ENCODE measurements at places on chromosomes 7 and 10.

GRCh38 chr10:47095848-47096612 is 184.8 kb downstream of the PTPN20 start:
- no peak for DNase-seq

- no peak for DNase-seq
Measured at GRCh38 chr7:77284005-77284404, 84.4 kb upstream of the FGL2 start.

DNA sequence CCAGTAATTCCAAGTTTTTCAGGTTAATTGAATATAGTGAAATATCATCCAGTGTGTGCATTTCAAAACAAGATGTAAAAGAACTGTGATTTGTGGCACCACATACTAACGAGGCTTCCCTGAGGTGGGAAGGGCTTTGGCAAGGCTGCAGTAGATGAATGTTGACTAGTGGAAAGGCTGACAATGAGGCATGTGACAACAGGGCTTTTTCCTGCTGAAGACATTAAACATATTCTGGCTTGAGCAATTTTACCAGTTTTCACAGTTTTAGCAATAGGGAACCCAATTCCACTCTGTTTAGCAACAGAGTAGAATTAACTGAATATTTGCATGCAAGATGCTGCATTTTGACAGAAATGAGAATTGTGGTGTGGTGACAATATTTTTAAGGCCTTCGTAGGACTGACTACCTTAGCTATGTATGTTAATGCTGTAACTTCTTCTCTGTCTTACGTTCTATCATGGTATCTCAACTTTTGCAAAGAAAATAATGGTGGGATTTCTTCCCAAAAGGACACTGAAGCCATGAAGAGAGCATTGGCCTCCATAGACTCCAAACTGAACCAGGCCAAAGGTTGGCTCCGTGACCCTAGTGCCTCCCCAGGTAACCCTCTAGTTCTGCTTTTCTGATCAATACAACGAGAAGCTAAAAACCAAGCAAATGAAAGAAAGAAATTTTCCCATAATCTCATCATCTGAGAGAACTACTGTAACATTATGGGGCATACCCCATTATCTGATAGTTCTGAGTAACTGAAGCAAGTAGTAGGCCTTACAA is 68.5 kb downstream of the AP3M1 start:
- DNase-seq: no peak

DNA sequence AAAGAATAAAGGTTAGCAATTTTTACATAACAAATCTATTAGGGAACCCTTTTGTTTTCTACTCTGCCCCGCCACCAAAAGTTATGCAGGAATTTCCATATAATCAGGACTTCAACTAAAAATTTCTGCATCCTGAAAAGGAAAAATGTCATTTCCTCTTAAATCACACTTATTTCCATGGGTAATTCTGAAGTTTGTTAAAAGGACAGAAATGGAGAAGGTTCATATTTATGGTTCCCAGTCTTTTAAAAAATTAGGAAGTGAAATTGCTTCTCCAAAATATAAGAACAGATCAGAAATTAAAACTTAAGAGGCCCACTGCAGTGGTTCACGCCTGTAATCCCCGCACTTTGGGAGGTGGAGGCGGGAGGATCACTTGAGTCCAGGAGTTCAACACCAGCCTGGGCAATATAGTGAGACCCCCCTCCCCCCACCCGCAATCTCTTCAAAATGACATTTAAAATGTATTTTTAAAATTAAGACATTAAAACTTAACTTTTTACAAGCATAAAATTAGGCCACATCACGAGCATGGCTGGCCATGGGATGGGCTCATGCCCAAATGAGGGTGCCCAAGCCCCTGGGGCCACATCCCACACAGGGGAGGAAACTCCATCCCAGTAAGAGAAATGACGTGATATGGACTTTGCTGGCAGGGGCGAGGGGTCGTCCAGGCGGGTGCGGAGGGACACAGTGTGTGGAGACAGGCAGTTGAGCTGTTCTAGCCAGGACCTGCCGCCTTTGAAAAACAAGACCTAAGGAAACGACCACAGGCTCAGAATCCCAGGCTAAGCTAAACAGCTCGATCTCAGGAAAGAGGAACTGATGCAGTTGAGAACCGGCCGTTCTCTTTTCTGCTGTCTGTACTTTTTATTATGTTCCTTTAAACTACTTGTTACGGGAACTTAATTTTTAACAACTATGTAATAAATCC is 51.3 kb upstream of the NFE2L3 start:
- no peak for DNase-seq

Data from NCI-H510A (cell line).